SK-N-MC (cell line): ENCODE measurements at places on chromosomes 4 and X.

GRCh38 chr4:169909479-169909878 lies 116.7 kb downstream of the MFAP3L start:
- no peak for DNase-seq

GRCh38 chr4:147821555-147821954 lies 89.7 kb downstream of the ARHGAP10 start:
- no peak for DNase-seq

- DNase-seq = no peak
These were observed 12.0 kb upstream of the CD38 start for GRCh38 chr4:15765910-15766697.

DNA sequence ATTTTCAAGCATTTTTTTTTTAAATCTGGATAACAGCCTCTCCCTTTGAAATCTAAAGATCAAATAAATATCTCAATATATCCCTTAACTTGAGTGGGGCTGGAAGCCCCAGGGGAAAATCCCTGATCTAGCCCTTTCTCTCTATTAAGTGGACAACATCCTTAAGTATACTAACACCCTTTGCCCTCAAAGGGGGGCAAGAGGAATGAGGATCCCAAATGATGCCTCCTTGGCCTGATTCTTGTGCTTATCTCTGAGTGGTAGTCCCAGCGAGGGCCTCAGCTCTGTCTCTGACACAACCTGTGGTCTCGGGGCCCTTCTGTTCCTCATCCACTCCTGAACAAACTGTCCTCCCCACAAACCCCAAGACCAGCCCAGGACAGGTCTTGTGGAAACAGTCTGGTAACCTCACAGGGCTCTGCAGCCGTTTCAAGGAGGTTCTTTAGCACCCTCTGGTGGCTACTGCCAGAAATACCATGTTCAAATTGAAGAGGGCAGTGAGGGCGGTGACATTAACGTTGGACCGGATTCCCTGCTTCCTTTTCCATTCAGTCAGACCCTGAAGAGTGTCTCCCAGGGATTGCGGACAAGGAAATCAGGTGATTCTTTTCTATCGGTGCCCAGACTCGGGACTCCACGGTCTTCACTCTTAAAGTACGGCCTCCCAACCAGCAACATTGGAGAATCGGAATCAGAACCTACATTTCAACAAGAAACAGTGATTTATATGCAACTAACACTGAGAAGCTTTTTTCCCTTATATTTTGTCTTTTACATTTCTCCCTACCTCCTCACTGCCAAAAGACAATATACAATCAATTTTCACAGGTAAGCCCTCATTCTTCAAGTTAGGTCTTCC lies 13.0 kb downstream of the CXCL13 start:
- DNase-seq = no peak

DNA sequence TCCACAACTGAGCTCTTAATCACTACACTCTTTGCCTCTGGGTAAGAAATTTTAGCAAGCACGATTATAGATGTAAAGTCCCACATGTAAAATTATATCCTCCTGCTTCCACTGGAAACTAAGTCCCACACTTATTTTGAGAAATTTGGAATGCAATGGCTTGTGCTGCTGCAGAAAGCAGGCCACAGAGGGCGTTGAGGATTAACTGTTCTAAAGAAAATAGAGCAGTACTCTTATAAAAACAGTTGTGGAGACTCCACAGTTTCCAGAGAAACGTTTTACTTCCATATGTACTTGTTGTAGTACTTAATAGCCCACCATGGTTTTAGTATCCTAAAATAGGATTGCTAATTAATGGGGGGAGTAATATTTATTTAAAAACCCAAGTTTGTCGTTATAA lies 1.7 kb upstream of the CENPC start:
- no peak for DNase-seq

- DNase-seq = no peak
These were observed 35.0 kb downstream of the SHROOM3 start for GRCh38 chr4:76470064-76470463.

- DNase-seq = no peak
These were observed 42.1 kb upstream of the C1GALT1C1 start for GRCh38 chrX:120671963-120672362.

DNA sequence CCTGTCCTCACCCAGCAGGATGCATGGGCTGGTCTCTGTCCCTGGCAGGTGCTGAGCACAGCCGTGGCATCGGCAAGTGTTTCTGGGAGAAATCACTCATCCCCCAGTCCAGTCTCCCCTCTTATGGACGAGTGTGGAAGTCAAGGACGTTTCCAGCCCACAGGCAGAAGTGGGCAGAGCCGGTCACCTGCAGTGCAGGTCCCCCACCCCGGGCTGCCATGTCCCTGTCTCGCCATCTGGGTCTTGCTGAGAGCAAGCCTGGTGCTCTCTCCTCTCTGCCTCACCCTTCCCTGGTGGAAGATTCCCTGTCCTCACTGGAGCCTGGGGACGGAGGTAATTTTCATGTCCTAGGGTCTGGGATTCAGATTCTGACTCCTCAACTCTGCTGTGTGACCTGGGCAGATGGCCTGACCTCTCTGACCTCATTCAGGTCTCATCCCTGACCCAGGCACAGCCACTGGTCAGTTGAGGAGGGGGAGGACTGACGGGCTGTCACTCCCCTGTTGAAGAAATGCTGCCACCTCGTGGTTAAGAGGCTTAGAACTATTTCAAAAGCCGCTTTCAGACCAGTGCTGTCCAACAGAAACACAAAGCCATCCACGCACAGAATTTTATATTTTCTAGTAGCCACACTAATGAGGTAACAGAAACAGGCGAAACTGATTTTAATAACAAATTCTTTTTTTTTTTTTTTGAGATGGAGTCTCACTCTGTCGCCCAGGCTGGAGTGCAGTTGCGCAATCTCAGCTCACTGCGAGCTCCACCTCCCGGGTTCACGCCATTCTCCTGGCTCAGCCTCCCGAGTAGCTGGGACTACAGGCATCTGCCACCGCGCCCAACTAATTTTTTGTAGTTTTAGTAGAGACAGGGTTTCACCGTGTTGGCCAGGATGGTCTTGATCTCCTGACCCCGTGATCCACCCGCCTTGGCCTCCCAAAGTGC lies 1.8 kb downstream of the CPZ start:
- no peak for DNase-seq

DNA sequence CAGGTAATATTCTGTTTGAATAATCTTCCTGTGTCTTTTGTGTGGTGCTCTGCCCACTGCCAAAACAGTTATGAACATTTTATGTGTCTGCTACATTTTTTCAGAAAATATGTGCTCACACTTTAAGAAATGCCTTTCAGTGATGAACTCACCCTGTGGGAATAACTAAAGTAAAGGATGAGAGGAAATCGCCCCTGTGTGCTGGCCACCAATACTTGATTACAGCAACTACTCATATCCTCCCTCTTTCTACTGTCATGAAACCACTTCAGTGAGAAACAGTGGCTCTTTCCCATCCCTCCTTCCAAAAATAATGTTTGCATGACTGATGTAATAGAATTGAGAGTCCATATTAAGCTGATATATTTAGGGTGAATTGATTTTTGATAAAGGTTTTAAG lies 900.9 kb downstream of the RAB28 start:
- DNase-seq = no peak

- no peak for DNase-seq
These were observed 21.0 kb downstream of the JAKMIP1 start for GRCh38 chr4:6179362-6179761.

- DNase-seq = no peak
These were observed 53.2 kb downstream of the MAGED4B start for GRCh38 chrX:52015794-52016193.

GRCh38 chr4:77349364-77349763 lies 192.4 kb downstream of the CCNG2 start:
- DNase-seq = no peak

- no peak for DNase-seq
These were observed 311.3 kb downstream of the GRID2 start for GRCh38 chr4:92615049-92615448.

DNA sequence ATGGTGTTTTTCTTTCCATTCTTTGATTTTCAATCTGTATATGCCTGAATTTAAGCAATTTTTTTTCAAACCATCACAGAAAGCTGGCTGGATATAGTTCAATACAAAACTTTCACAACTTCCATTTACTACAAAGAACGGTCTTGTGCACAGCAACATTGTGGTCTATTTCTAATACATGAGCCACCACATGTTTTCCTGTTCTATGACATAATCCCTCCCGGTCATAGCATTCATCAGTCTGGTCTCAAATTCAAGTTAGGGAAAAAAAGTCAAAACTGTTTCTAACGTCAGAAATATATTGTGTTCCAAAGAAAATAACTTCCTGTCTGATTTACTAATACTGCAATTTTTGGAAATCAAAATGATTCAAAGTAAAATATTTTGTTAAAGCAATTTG lies 7.5 kb upstream of the CXCL6 start:
- DNase-seq = no peak

DNA sequence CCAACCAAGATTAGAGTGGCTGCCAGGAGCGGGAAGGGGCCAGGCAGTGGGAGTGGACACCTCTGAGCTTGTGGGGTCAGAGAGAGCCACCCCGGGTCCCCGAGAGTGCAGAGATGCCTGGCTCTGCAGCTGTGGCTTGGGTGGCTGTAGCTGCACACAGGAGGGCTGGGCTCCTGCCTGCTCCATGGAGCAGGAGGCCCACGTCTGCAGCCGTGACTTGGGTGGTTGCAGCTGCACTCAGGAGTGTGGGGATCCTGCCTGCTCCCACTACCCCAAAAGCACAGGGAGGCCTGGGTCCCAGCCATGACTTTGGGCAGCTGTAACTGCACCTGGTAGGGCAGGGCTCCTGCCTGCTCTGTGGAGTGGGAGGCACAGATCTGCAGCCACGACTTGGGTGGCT lies 28.7 kb upstream of the DIPK2B start:
- no peak for DNase-seq

DNA sequence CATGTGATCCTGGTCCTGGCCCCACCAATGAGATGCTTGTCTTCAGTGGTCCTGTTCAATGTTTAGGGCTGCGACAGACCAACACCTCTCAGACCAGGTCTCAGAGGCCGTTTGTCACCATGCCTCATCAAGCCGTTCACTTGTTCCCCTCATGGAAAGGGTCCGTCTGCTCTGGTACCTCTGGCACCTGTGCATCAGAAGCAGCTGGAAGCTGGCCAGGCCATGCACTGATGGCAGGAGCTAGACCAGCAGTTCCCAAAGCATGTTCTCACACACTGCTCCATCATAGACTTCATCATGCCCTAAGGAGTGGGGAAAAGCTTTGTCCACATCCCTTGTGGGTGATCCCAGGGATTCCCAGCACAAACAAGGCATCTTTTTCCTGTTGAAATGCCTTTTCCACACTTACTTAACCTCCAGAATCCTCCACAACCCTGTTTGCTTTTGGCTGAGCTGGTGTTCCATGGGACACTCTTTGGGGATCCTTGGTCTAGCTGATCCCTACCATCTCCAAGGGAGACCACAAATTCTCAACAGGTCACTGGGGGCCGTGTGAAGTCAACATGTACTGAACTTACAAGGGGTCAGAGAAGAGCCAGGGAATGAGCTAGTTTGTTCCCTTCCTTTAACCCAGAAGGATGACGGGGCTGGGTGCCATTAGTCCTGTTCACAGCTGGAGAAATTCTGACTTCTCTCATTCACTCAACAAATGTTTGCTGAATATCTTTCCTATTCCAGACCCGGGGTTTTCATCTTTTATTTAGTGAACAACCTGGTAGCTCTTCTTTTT lies 21.8 kb downstream of the SH3TC1 start:
- no peak for DNase-seq

GRCh38 chrX:11998944-11999343 lies 139.3 kb upstream of the FRMPD4 start:
- DNase-seq = no peak

DNA sequence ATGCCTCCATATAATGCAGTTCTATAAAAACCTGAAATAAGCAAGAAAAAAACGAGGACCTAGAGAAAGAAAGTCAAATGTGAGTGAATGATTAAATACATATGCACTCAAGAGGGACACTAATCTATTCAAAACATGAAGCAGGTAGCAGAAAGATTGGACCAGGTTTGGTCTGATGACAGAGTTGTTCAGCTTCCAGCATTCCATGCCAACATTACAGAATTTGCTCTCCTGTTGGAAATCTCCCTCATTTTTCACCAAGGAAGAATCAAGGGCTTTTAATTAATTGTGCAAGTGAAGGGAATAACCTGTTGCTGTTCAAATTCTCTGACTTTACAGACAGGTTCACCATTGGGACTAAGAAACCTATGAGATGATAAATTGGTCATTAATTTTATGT lies 379.0 kb upstream of the RASGEF1B start:
- DNase-seq = no peak

DNA sequence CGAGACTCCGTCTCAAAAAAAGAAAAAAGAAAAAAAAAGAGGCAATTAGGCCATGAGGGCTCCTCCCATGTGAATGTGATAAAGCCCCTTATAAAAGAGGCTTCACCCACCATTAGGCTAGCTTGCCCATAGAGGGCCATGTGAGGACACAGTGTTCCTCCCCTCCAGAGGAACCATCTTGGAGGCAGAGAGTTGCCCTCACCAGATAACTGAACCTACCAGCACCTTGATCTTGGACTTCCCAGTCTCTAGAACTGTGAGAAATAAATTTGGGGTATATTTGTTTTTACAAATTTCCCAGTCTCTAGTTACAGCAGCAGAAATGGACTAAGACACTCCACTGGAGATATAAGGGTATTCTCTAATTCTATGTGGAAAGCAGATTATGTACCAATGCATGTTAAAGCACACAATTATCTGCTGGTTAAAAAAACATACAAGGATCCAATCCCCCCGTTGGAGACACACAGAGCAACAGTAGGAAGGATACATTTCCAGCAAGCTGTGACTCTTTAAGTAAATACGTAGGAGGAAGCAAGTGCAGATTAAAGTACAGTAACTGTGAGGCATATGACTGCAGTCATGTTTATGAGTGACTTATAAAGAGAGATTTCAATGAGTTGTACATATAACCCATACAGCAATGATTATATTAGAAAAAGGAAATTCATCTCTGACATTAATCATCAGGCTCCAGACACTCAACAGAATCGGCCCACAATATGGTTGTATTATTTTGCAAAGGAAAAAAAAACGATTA lies 21.4 kb downstream of the SH3RF1 start:
- no peak for DNase-seq

DNA sequence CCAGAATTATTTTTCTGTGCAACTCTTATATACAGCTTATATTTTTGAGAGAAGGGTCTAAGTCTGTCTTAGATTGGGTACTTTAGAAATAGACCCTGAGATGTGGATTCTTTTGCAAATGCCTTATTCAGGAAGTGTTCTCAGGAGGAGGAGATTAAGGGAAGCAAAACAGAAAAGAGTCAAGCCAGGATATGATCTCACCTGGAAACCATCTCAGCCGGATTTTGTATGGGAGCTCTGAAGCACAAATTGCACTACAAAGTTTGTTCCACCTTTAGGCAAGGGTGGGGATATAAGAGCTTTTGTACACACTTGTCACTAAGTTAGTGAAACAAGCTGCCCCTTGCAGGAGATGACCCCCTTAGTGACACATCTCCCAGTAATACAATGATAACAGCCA lies 121.2 kb upstream of the GRPR start:
- DNase-seq = no peak

GRCh38 chr4:129218360-129218759 lies 122.4 kb downstream of the C4orf33 start:
- DNase-seq = no peak
